ENCODE measurements at places on chromosomes 2 and 18.
A peak's percentile ranks its signal among the peaks of the same experiment; 100 is the strongest.

- peak; percentile 39 for DNase-seq
Measured at GRCh38 chr2:30106543-30106942, 40.3 kb upstream of the YPEL5 start.

DNA sequence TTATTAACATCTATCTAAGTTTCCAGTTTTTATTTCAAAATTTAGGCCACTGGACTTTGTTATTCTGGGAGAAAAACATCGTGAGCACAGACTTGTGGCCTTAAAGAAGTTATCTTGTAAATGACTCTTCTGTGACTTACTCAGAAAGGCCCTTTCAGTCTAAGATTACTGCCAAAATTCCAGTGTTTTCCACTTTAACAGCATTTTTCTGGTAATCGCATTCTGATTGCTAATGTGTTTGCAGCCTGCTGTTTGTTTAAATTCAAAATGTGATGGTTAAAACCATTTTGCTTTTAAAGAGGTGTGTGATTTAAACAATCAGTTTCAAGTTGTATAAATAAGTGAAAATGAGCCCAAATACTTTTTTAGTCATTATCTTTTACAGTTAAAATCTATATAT is 136.7 kb upstream of the DAPL1 start:
- no peak for DNase-seq

DNA sequence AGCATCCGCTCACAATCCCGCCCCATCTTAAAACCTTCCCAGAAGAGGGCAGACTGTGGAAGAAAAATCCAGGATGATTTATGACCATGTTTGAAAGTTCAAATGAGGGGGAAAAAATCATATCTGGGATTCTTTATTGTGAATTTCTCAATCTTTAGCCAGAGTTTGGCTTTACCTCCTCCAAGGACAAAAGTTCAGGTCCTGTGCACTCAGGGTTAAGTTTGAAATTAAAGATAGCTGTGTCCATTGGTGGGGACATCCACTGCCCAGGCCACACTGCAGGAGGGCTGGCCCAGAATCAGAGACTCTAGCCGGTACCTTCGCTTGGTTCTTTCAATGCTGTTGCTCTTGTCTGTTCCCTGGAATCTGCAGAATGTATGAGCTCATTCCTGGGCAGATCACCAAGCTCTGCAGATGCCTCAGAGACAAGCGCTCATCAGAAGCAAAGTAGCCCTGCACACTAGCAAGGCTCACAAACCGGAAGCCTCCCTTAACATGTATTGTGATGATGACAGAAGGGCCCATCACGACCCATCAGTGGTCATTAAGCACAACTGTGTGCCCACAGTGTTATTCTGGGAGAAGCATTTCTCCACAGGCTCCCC is 375.3 kb upstream of the KLHL29 start:
- no peak for DNase-seq

DNA sequence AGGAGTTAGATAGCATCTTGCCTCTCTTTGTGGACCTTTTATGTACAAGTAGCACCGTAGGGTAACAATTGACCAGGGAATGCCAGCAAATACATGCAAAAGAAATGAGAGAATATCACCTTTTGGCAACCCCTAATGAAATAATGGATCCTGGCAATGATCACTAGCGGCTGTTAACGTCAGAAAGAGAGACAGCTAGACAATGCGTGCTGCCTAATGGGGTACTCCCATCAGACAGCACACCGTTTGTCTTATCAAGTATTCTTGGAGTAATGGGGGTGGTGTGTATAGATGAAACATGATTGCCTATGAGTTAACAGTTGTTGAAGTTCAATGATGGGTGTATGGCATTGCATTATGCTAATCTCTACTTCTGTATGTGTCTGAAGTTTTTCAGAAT is 1.6 kb downstream of the ELAC1 start:
- no peak for DNase-seq

- no peak for DNase-seq
Measured at GRCh38 chr2:195592105-195592504, 64.9 kb upstream of the SLC39A10 start.

GRCh38 chr18:27556741-27557140 is 371.6 kb upstream of the CHST9 start:
- DNase-seq: no peak

- DNase-seq: peak; percentile 24
Measured at GRCh38 chr2:128411431-128411830, 92.8 kb upstream of the HS6ST1 start.

- DNase-seq: no peak
Measured at GRCh38 chr2:191177751-191178736, 27.2 kb upstream of the STAT4 start.

- no peak for DNase-seq
Measured at GRCh38 chr2:169339657-169340056, 22.7 kb downstream of the LRP2 start.

DNA sequence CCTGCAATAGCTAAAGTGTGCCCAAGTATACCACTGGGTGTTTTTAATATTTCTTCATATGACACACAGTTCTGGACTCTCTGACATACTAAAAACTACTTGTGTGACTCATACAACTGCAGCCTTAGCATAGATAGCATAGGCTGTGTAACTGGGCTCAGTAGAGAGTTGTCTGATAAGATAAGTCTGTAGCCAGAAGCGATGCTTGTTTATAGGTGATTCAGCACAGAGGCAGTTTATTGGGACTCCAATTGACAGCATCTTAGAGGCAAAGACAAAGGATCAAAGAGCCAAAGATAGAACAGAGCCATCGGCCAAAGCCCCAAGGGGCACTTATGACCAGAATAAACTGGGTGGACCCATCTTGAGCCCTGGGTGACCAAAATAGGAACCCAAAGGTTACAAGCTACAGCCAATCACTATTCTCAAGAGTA is 42.3 kb downstream of the AAK1 start:
- DNase-seq: no peak

- no peak for DNase-seq
Measured at GRCh38 chr18:44638034-44638540, 42.6 kb upstream of the SETBP1 start.

DNA sequence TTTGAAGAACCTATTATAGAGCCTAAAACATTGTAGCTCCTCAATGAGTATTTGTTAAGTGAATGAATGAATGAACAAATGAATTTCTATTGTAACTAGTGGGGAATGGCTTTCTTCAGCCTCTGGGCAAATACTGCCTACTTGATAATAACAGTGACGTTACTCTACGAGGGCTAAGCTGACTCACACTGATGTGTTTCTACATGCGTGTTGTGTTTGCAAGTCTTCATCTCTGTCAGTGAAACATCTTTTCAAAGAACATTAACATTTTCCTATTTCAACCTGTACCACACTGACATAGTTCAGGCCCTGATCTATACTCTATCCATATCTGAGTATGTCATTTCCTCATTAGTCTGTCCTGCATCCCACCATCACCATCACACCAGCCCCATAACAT is 319.9 kb upstream of the ACVR2A start:
- DNase-seq: no peak

DNA sequence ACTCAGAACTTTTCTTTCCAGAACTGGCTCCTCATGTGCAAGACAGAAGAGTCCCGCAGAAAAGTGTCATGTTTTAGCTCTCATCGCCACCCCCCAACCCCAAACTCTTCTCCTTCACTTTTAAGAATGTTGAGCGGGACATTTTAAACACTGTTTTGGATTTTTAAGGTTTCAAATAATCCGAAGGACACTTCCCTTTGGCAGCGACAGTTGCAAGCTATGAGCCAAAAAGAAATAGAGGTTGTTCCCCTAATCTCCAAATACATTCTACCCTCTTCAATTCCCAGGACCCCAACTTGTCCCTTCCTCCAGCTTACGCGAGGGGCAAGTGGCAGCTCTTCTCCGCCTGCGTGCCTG is 678 bp upstream of the UBE2E3 start:
- DNase-seq: no peak

- DNase-seq: peak; percentile 81
Measured at GRCh38 chr2:9207641-9208311, 1.2 kb downstream of the ASAP2 start.

DNA sequence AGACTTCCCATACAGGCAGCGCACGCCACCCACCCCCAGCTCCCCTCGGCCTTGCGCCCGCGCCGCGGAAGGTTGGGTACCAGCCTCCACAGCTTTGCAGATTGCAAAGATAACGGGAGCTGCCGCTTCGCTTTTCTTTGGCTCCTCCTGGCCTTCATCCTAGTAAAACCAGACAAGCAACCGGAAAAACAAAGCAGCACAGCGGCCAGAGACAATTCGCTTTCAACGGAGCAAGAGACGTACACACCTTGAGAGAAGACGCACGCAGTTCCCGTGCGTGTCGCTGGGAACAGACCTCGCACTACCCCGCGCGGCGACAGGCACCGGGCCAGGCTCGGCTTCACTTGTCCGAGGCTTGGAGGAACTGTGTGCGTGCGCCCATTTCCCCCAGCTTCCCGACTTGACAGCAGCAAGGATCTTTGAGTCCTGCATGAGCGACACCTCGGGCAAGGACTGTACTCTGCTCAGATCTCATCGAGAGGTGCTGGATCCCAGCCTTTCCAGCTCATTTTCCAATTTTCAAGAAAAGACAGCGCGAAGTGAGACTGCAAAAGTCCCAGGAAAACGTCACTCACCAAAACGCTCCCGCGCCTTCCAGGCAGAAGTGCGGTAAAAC is 964 bp downstream of the ZBTB7C start:
- DNase-seq: peak; percentile 67

DNA sequence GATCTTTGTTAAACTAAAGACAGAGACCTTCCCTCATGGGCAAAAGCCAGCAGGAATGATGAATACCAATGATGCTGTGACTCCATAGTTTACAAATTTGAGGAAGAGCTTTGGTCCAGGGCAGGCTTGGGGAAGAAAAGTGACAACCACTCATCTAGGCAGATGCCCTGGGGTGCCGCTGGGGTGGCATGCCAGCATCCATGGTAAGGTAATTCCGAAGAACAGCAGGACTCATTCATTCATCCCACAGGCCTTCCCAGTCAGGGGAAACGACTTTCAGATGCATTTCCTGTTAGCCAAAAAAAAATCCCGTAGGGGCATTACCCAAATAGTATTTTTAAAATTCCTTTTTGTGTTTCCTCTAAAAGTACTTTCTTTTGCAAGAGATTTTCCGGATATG is 180.7 kb upstream of the SERPINE2 start:
- DNase-seq: no peak

- no peak for DNase-seq
Measured at GRCh38 chr2:74066491-74067203, 81.1 kb downstream of the BOLA3 start.

DNA sequence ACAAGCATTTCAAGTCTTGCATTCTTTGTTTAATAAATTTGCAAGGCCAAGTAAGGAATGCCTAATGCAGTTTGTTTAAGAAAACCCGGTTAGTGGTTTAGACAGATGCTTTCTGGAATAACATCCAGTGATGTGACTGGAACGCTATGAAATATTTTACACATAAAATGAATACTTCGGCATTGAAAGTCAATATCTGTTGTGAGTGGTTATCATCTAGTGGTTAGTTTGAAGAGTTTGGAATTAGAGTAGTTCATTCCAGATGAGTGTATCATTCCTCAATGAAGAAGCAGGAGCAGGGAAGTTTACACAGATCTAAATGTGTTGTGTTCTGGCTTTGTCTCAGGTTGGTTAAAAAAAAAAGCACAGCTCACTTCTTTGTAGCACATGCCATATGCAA is 608.0 kb upstream of the PIK3C3 start:
- no peak for DNase-seq

DNA sequence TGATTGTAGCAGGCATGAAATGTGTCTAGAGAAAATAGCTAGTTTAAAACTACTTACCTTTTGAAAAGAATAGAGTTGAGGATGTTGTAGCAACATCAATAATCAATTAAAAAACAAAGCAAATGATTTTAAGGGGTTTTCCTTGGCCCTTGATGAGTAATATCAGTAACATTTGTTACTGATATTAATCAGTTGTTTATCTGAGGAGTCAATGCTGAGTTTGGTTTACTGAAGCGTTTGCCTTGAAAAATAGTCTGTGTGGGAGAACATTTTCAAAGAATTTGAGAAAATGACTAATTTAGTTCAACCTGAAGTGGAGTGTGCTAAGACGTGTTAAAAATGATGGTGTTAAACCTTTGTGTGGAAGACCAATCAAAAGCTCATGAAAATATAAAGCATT is 9.3 kb downstream of the PTH2R start:
- no peak for DNase-seq

DNA sequence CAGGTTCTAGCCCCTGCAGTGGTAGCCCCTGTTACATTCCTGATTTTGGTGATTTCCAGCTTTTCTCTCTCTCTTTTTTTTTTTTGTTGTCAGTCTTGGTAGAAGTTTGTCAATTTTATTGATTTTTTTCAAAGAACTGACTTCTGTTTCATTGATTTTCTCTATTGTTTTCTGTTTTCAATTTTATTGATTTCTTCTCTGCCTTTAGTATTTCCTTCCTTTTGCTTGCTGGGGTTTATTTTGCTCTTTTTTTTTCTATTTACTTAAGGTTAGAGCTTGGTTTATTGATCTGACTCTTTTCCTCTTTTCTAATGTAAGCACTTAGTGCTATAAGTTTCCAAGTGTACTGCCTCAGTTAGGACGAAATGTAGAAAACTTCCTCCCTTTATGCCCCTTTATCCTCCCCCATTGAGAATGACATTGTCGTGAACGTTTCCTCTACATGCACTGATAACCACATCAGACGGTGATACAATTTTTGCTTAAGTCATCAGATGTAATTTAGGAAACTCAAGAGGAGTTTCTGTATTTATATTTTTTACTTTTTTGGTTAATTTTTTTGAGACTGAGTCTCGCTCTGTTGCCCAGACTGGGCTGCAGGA is 81.1 kb upstream of the HS6ST1 start:
- no peak for DNase-seq

DNA sequence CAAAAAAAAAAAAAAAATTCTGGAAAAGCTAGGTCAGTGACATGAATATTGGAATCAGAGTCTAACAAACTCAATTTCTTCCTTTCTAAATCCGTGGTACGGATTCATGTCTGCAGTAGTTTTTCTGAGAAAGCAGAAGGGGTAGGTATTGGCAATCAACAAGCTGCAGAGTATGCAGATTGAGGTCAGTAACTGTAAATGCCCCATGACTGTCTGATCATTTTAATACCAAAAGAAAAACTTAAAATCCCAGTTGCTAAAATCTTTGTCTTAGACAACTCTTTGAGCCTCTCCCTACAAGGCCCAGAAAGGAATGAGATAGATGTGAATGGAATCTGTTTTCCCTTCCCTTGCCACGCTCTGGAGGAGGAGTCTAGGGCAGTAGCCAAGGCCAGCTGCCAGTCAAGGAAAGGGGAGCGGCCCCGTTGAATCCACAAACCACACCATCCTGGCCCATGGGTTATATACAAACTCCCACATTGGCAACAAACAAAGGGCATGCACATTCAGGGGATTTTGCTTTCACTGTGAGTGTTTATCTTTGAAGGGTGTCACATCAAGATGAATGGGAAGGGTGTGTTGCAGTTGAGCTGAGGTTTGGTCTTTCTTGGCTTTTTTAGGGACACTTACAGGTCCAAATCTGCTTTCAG is 6.1 kb upstream of the CASP8 start:
- peak; percentile 89 for DNase-seq

DNA sequence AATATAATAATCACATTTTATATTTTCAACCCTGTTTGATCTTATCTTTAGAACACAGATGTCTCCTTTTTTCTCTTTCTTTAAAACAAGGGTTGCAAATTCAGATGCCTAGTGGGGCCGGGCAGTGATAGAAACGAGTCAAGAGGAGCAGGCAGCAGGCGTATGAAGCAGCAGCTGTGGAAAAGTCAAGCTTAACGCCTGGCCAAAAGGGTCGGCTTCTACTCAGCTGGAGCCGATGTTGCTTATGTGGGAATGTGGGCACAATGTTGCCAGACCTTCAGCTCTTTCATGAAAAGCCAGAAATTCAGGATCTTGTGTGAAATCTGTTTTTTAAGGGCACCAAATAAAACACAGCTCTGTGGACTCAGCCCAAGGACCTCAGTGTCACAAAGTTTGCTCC is 642.7 kb downstream of the ARHGAP15 start:
- DNase-seq: no peak

Data from endodermal cell (in vitro differentiated cells).